Left ventricle myocardium superior (tissue), 1 donor: ENCODE measurements at places on chromosomes 4 and X. TPM values are rescaled to one million over a fixed set of nuclear protein-coding genes. Genes with fewer than 3 reads are reported as not detected.

DNA sequence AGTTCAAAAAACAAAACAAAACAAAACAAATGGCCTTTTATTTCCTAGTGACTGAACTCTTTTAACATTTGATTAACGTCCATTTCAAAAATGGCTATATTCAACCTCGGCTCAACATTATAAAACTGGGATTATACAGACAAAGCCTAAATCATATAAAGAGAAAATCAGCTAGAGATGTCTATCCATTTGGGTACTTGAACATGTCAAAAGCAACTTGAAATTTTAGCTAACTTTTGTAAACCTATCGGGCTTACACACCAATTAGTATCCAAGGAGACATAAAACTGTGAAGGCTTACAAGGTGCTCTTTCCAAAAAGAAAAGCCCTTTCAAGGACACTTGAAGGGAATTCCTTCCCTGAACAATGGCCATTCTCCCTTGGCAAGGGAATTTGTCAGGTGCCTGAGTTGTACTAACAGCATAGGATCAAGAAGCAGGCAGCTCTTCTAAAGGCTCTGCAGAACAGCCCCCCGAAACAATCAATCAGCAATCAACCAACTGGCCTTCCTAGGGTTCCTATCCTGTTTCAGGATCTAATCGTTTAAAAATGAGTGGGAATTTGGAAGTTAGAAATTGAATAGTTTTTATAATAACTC, 633.7 kb upstream of the HTR2C start:
- no peak for DNase-seq

- DNase-seq: no peak
Observed at GRCh38 chr4:66430856-66431255, 760.6 kb upstream of the EPHA5 start.

- no peak for DNase-seq
Observed at GRCh38 chr4:180059216-180059881, 2183.9 kb upstream of the TENM3 start.

GRCh38 chr4:157980158-157980557, 192.7 kb downstream of the GASK1B start:
- DNase-seq: no peak

- DNase-seq: no peak
Observed at GRCh38 chrX:10206317-10206716, 49.5 kb downstream of the CLCN4 start.

- DNase-seq: no peak
Observed at GRCh38 chr4:39495446-39496213, 31.6 kb downstream of the UGDH start.

DNA sequence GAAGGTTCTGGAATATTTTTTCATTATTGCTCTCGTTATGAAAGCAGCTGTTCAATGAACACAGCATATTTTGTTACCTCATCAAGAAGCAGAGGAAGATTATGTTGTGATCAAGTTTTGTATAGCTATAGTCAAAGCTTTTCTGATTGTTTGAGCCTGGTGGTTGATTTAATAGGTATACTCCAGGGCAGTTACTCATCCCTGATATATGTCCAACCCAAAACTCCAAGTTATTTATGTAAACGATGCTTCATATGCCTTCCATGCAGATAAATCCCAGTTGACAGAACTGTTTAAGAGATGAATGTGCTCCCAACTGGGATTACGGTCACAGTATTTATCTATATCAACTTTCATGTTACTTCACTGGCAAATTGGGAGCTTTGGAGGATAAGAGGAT, 19.1 kb downstream of the NAA11 start:
- no peak for DNase-seq

GRCh38 chr4:119125931-119126330, 9.7 kb upstream of the MYOZ2 start:
- no peak for DNase-seq

RHOXF2B gene
- total RNA-seq: not detected

NHSL2 gene
- 3.7 TPM for total RNA-seq

PCDH7 gene
- 53.4 TPM for total RNA-seq

GRCh38 chrX:85112293-85112692, 108.6 kb downstream of the APOOL start:
- DNase-seq: no peak

NPNT gene
- total RNA-seq: 4.9 TPM

DNA sequence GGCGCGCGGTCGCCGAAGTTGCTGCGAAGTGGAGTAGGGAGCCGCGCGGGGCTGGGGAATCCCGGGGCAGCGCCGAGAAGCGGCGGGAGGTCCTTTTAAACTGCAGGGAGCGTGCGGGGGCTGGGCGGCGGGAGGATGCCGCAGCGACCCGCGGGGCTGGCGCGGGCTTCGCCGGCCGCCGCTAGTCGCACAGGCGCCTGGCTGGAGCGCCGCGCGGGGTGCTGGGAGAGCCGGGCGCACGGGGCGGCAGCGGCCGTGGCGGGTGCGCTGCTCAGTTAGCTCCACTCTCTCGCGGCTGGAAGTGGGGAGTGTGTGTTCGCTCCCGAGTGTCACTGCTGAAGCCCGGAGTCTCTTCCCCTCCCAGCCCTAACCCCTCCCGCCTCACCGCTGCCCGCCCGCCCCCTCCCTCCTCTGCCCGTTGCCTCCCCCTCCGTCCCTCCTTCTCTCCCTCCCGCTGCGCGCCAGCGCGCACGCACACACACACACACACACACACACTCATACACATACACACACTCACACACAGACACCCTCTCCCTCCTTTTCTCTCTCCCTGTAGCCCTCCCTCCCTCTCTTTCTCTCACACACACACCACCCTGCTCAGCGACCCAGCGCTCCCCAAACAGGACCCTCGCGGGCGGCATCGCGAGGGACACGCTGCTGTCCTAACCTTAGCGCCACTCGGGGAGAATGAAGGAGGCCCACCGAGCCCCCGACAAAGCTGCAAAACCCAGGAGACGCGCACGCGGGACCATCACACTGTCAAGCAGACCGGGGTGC, at the start of gene NDNF:
NDNF (minus strand) TSS at position 312 of the 780 bp plus-strand sequence. CDS start 26,698 bp downstream, outside the sequence.
- DNase-seq: peak; percentile 63
